ENCODE measurements at places on chromosomes 2 and 18.

DNA sequence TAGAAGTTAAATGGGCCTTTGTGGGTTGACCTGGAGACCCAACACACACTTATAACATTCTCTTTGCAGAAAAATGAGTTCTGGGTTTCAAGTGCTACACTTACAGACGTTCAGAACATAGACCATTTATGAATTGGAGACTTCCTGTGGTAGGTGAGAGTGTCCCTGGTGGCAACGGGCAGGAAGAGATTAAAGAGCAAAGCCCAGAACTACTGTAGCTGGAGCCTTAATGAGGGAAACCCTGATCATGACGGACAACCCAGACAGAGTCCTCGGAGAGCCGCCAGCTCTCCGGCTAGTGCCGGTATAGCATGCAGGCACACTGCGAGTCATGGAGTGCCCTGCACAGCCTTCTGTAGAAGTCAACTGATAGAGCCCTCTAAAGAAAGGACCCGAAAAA lies 44.5 kb upstream of the RMDN2 start:
- no peak for DNase-seq

GRCh38 chr2:85234868-85235267 lies 92.9 kb downstream of the TGOLN2 start:
- peak; percentile 46 for DNase-seq

- no peak for DNase-seq
Measured at GRCh38 chr18:12839526-12840196, 44.4 kb downstream of the PTPN2 start.

DNA sequence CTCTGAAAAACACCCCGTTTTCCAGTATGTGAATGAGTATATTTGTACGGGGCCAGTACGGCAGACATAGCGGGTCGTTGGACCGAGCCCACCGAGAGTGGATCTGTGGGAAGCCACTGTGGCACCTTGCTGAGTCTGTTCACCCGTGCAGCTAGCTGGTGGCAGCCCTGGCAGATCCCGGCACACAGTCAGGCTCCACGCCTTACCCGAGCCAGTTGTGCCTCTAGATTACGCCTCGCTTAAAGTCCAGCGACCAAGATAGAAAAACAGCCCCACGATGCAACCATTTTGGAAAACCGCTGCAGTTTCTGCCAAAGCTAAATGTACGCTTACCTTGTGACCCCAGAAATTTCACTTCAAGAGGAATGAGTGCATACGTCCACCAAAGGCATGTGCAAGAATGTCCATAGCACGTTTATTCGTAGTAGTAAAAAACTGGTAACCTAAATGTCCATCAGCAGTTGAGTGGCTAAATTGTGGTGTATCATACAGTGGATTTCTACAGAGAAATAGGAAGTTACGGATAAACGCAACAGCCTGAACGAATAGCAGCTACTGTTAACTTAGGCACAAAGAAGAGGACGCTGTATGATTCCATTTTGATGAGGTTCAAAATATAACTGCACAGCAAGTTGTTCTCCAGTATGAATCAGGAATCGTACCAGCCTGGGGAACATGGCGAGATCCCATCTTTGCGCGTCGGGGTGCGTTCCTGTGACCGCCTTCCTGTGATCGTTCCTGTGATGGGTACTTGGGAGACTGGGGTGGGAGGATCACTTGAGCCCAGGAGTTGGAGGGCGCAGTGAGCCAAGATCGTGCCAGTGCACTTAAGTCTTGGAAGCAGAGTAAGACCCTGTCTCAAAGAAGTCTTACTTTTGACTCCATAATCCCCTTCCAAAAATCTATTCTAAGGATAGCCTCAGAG lies 688 bp upstream of the WDR33 start:
- no peak for DNase-seq

DNA sequence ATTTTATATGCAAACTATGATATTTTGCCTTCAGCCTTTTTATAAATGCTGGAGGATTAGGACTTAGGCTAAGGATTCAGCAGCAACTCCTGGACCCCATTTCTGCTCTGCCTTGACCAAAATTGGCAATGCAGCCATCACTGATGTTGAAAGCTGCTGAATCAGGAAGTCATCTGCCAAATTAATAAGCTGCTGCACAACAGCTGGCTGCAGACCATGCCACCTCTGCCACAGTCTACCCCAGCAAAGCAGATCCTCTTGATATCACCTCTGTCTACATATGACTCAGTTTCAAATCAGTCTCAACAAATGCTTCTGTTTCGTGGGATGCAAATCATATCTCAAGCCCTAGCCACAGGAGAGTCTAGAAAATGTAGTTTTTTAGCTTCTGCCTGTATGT lies 7.1 kb upstream of the SOS1 start:
- no peak for DNase-seq

DNA sequence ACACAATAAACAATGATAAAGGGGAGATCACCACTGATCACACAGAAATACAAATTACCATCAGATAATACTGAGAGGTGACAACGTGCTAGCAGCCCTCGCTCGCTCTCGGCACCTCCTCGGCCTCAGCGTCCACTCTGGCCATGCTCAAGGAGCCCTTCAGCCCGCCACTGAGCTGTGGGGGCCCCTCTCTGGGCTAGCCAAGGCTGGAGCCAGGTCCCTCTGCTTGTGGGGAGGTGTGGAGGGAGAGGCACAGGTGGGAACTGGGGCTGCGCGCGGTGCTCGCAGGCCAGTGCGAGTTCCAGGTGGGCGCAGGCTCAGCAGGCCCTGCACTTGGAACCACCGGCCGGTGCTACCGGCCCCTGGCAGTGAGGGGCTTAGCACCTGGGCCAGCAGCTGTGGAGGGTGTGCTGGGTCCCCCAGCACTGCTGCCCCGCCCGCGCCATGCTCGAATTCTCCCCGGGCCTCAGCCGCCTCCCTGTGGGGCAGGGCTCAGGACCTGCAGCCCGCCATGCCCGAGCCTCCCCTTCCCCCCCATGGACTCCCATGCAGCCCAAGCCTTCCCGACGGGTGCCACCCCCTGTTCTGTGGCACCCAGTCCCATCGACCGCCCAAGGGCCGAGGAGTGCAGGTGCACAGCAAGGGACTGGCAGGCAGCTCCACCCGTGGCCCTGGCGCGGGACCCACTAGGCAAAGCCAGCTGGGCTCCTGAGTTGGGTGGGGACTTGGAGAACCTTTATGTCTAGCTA lies 340.0 kb upstream of the GULP1 start:
- no peak for DNase-seq

DNA sequence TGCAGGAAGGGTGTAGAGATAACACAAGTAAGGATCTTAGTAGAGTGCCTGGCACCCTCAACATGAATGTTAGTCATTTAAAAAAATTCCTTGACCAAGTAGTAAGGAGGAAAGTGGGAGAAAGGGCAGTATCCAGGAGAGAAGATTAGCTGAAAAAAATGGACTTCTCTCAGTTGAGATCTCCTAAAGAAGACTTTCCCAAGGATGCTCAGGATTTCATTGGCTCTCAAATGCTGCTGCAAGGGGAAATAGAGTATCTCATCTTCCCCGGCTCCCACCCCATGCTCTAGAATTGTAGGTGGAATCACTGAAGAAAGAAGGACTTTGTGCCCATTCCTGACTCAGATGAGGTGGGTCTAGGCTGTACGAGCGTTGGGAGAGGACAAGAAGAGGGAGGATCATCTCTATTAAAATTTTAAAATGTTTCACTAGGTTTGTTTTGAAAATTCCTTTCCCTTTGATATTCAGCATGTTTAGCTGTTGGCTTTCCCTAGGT lies 231.1 kb downstream of the MYCN start:
- DNase-seq = no peak

GRCh38 chr2:172081221-172082022 lies 3.9 kb upstream of the DLX1 start:
- DNase-seq = peak; percentile 55

DNA sequence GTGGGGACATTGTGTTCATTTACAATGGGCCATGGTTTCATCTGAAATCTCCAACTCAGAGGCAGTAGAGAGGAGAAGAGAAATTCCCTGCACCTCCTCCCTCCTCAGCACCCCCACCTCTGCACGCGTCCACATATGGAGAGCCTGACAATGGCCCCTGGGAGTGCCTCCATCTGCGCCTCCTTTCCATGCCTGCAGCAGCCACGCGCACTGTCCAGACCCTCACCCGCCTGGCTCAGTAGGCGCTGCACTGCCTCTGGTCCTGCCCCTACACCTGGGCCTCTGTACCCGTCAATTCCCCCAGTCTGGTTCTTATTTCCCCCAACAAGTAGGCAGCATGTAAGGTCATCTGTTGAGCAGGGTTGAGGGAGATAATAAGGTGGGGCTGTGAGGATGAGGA lies 23.8 kb downstream of the MPHOSPH10 start:
- DNase-seq = no peak

DNA sequence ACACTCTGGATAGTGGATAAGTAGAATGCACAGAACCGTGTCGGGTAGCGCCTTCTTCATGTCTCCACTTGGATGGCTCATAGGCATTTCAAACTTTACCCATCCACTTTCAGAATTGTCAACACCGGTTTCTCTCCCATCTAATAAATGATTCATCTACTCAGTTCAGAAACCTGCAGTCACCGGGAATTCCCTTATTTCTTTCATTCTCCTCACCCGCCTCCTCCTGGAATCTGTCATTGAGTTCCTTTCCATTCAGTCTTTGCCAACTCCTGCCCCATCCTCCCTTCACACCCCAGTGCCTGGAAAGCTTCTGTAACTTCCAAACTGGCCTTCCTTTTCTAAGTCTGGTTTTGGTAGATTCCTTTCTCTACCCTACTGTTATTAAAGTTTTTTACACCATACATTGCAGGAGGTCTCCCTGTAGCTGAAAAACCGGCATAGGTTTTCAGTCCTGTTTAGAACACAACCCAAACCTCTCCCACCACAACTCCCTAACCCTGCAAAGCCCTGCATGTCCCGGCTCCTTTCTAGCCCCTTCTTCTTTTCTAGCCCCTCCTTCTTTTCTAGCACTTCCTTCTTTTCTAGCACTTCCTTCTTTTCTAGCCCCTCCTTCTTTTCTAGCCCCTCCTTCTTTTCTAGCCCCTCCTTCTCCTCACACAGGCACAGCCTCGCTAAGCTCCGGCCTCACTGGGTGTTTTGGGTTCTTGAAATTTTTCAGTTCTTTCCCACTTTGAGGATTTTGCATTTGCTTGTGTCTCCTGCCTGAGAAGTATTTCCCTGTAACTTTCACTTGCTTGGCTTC lies 133.9 kb upstream of the KLHL14 start:
- DNase-seq = no peak

DNA sequence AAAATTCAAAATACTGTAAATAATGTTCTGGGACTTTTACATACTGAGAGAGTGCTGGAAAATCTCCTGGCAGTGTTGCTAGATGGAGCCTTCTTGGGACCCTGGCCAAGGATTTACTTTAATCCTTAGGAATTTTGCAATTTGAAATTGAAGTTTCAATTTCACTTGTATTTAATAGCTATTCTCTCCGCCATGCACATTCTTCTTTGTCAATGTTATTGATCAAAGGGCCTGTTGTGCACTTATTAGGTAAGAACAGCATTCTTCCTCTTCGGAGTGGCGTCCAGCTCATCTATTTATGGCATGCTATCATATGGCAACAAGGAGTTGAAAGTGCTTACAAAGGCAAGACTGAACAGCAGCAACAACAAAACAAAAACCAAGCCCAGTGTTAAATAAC lies 40.1 kb upstream of the SOS1 start:
- DNase-seq = no peak

GRCh38 chr2:129777762-129778583 lies 201.5 kb upstream of the RAB6C start:
- DNase-seq = no peak

- DNase-seq = no peak
Measured at GRCh38 chr2:235187806-235188205, 236.0 kb downstream of the SH3BP4 start.

DNA sequence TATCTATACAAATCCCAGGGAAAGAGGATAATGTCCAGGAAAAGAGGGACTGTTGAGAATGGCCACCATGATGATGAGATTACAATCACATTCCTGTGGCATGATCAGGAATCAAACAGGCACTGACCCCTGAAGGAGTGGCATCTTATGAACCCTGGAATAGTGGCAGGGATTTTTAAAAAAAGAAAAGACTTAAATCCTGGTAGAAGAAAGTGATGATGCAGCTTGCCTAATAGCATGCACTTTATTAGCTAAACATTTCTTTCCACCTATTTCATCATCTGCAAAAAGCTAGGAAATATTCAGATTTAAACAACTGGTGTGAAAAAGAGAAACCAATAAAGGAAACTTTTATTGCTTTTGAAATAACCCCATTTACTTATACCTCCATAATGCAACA lies 87.2 kb upstream of the FSHR start:
- DNase-seq = no peak

- DNase-seq = no peak
Measured at GRCh38 chr2:210309548-210310233, 5.3 kb downstream of the MYL1 start.

DNA sequence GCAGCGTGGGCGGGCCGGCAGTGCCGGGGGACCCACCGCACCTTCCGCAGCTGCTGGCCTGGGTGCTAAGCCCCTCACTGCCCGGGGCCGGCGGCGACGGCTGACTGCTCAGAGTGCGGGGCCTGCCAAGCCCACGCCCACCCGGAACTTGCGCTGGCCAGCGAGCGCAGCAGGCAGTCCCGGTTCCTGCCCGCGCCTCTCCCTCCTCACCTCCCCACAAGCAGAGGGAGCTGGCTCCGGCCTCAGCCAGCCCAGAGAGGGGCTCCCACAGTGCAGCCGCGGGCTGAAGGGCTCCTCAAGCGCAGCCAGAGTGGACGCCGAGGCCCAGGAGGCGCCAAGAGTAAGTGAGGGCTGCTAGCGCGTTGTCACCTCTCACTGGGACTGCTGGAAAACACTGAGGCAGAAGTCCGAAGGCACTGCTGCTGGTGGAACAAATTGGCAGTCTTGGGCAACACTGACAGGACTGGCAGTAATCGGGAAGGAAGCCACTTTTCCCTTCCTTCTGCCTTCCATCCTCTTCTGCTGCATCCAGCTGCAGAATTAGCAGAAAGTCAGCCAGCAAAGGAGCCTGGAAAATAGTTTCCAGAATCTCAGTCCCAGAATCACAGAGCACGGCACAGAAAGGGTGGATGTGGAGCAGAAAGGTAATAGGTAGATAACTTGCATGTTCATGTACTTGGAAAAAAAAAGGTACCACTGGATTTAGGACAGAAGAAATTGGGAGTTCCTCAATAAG lies 179.4 kb upstream of the FN1 start:
- DNase-seq = no peak

- no peak for DNase-seq
Measured at GRCh38 chr2:172962082-172962481, 113.6 kb upstream of the MAP3K20 start.

- DNase-seq = no peak
Measured at GRCh38 chr2:84197901-84198300, 261.2 kb downstream of the SUCLG1 start.

- no peak for DNase-seq
Measured at GRCh38 chr2:101305035-101305434, 3.5 kb downstream of the RNF149 start.

GRCh38 chr2:125405816-125406215 lies 1250.1 kb upstream of the GYPC start:
- no peak for DNase-seq

GRCh38 chr2:133390156-133390555 lies 178.1 kb downstream of the NCKAP5 start:
- no peak for DNase-seq

- no peak for DNase-seq
Measured at GRCh38 chr2:160510617-160511016, 17.0 kb upstream of the RBMS1 start.

GRCh38 chr2:207434306-207434705 lies 95.5 kb upstream of the CREB1 start:
- DNase-seq = no peak

- DNase-seq = peak; percentile 37
Measured at GRCh38 chr2:127508631-127509034, 17.7 kb downstream of the IWS1 start.
